ENCODE measurements at places on chromosomes 1 and 21.

GRCh38 chr1:34268311-34268954, 91.7 kb downstream of the C1orf94 start:
- no peak for DNase-seq

GRCh38 chr1:34908369-34908768, 21.1 kb downstream of the DLGAP3 start:
- DNase-seq, result no peak

- no peak for DNase-seq
Measured at GRCh38 chr21:23939369-23940065, 1667.8 kb downstream of the MRPL39 start.

- no peak for DNase-seq
Measured at GRCh38 chr1:25821630-25822091, 1.9 kb downstream of the MTFR1L start.

DNA sequence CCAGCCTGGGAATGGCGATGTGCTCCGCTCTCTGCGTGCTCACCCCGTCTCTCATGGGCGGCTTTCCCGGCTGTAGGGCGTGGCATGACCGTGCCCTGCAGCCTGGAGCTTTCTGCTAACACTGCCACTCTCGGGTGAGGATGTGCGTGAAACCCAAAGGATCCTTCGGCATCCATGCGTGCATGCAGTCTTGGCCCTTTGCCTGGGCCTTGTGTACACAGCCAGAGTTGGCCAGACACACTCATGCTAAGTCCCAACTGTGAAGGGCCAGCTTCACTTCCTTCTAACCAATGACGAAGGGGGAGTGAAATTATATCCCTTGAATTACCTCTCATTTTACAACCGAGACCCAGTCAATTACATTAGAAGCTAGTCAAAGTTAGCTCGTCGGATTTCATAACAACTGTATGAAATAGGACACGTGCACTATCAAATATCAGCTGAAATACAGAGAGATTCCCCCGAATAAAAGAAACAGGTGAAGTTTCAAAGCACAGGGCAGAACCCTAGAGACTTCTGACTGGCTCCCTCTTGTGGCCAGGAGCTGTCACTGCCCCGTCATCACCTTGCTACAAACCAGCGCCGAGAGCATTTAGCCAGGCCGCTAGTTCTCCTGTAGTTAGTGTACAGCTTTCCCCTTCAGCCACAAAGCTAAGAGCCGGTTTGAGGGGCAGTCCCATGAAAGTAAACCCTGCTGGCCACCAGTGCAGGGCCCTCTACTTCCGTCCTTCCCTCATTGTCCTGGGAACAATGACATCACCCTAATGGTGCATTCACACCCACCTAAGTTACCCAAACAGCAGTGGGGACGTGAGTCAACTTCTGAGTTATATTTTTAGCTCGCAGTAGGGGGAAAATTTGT, 63.4 kb upstream of the COA6 start:
- peak; percentile 50 for DNase-seq

GRCh38 chr1:118177998-118178397, 7.0 kb downstream of the SPAG17 start:
- DNase-seq, result no peak

- no peak for DNase-seq
Measured at GRCh38 chr1:39877231-39877778, 6.0 kb downstream of the TRIT1 start.

All from T follicular helper cell (primary cell).